Mesothelial cell of epicardium (in vitro differentiated cells): ENCODE measurements at places on chromosomes 5 and 9. TPM values are rescaled to one million over a fixed set of nuclear protein-coding genes. Genes with fewer than 3 reads are reported as not detected.
A peak's percentile ranks its signal among the peaks of the same experiment; 100 is the strongest.

GRCh38 chr9:92988215-92988768, 41.0 kb downstream of the FGD3 start:
- no peak for DNase-seq

GRCh38 chr9:93010056-93010455, 48.4 kb upstream of the SUSD3 start:
- DNase-seq, result peak; percentile 33

GRCh38 chr5:52708463-52708862, 79.3 kb upstream of the ITGA1 start:
- DNase-seq, result no peak

IL5 gene
- not detected in 3 replicates for total RNA-seq

DNA sequence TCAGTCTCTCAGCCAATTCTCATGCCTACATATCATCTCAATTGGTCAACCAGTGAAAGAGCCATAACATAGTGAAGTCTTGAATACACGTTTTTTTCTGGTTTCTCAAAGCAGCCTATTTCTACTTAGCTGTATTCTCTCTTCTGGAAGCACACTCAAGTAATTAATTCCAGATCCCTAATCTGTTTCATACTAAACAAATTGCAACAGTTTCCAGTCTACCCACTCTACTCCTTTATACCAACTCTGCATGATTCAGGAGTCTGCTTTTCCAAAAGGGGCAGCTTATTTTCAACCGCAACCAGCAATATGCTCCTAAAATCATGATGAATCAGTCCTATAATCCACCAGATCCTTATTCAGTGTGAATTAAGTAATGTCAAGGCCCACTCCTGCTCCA, 211.7 kb downstream of the TLE1 start:
- DNase-seq, result no peak

GRCh38 chr5:56757077-56757476, 58.3 kb upstream of the MAP3K1 start:
- DNase-seq, result no peak

DNA sequence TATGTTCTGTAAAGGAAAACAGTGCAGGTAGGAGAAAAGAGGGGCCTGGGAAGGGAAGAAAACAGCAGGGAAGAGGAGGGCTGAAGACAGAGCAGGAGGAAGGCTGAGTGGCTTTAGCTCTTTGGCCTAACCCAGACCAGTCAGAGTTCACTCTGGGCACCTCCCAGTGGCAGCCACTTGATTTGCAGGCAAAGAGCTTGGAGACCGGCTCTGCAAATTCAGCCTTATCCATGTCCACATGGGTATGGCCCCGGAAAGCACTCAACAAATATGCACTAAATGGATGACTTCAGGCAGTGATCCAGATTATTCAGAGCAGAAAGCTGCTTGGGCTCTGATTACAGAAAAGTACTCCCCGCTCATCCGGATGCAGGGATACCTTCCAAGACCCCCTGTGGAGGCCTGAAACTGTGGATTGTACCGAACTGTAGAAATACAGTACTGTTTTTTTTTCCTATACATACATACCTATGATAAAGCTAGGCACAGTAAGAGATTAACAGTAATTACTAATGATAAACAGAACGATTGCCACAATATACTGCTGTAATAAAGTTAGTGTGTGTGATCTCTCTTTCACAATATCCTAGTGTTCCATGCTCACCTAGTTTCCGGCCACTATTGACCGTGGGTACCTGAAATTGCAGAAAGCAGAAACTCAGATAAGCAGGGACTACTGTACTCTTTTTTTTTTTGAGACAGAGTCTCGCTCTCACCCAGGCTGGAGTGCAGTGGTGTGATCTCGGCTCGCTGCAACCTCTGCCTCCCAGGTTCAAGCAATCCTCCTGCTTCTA, 4.6 kb upstream of the RNU6ATAC start:
- no peak for DNase-seq

DNA sequence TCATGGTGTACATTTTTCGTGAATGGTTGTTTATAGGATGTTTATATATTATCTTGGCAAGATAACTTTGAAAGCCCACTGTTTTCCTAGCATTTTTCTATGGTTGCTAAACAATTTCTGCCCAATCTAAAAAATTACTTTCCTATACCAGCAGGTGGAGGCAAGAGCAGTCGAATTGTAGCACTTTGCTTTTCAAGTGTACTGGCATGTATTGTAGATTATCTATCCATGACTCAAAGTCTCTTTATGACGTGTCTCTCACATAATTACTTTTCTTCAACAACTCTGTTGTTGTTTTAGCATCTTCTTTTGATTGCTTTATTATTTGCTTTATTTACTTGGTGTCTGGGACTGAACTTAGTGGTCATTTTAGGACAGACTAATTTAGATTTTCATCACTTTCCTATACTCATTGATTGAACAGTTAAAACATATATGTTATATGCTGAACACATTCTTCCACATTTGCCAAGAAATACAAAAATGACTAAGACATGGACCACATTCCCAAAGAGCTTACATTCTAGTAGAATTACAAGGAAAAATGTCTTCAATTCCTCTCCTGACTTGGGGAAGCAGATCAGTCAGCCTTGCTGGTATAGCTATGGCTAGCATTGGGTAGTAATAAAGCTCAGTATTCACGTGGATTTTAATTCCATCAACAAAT, 20.7 kb downstream of the NLN start:
- no peak for DNase-seq

GRCh38 chr5:144004146-144004545, 166.3 kb downstream of the YIPF5 start:
- no peak for DNase-seq

IRX4 gene
- total RNA-seq, result not detected in 3 replicates

DNA sequence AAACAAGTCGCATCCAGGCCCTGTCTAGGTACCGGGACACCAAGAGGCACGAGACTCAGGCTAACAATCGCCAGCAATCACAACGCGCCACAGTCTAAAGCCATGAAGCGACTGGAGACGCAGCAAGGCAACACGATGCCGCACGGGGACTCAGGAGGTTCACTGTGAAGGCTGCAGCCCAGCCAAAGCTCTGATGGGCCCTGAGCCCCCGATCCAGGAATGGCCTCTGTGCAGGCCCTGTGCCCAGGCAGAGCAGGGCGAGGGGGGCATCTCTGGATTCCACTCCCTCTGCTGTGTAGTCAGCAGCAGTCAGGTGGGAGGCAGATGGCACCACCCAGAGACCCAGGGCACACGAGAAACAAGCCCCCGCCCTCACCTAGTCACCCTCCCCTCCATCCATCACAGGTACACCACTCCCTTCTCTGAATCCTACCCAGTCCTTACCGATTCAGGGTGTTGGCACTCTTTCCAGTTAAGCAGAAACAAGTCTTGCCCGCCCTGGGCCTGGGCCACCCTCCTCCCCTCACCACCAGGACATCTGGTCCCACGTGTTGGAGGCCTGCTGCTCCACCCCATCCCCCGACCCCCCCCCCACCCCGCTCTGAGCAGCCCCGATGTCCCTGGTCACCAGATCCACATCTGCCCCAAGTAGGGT, 1.1 kb downstream of the RALGDS start:
- no peak for DNase-seq

DNA sequence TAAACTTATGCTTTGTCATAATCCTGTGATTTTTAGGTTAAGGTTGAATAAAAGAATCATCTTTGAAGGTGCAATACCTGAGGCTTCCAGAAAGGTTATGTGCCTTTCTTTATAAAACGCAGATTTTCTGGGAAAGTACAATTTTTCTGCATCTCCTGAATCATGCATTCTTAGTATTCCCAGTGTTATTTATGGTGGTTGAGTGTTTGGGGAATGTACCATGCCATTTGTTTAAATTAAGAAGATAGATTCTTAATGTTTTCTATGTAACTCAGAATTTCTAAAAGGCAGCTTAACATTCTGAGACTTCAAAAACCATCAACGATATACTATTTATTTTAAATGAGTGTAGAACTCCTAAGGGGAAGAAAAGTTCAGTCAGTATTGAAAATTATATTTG, 108.1 kb upstream of the FBN2 start:
- DNase-seq, result no peak

DNA sequence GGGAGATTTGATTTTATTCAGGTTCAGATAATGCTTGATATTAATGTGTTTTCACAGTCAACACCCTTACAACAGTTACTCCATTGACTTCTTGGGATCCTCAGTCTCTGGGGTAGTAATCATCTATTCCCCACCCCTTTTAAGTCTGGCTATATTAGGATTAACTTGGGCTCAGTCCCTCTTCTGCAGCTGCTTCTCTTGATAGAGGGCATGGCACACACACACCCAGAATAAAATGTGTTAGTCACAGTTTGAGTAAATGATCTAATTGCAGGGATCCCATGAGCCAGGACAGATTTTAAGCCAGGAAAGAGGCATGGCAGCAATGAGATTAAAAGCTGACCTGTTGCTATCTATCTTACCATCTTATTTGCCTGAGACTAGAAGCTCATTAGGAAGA, 53.7 kb upstream of the VLDLR start:
- no peak for DNase-seq

ADAMTS19 gene
- total RNA-seq, result 12.8 to 14.8 TPM (median 13.2 TPM) in 3 replicates

- DNase-seq, result no peak
Observed at GRCh38 chr9:31486630-31487029, 897.8 kb upstream of the ACO1 start.

SEMA6A gene
- 129 to 138 TPM (median 132 TPM) in 3 replicates for total RNA-seq

- DNase-seq, result no peak
Observed at GRCh38 chr9:37928552-37929430, 24.9 kb upstream of the SLC25A51 start.
